Stimulated activated CD8-positive, alpha-beta memory T cell treated with anti-CD3 and anti-CD28 coated beads, Interleukin-15, amount 100 ng/mL, for 24 hours (primary cell): ENCODE measurements at places on chromosomes 6 and 20.
A peak's percentile ranks its signal among the peaks of the same experiment; 100 is the strongest.

- no peak for DNase-seq
Measured at GRCh38 chr20:6311841-6312655, 189.2 kb upstream of the FERMT1 start.

DNA sequence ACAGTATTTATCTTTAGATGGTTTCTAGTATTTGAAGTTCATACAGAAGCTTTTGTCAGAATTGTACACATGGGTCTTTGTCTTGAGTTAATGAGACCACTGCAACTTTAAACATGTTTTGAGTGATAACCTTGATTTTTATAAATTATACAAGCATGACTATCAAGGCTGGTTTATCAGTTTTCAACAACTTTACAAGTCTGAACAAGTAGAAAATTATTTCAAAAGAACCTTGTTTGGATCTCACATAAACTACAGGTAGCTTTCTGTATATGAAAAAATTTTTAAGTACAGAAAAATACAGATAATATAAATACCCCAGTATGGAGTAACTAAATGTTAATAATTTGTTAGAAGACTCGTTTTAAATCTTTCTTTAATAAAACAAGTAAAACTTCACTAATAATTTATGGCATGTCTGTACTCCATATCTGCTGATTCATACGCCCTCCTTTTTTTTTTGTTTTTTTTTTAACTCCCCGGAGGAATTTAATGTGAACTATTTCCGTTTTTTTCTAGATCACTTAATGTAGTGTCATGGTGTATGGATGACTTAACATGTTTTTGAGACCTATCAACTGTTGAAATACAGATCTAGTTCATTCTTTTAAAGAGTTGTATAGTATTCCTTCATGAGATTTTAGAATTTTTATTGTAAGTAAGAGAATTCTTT, 18.3 kb downstream of the VAPB start:
- no peak for DNase-seq

GRCh38 chr20:33263784-33264183, 19.2 kb upstream of the BPIFB1 start:
- DNase-seq: no peak

- DNase-seq: no peak
Measured at GRCh38 chr6:156729248-156729647, 47.9 kb upstream of the ARID1B start.

DNA sequence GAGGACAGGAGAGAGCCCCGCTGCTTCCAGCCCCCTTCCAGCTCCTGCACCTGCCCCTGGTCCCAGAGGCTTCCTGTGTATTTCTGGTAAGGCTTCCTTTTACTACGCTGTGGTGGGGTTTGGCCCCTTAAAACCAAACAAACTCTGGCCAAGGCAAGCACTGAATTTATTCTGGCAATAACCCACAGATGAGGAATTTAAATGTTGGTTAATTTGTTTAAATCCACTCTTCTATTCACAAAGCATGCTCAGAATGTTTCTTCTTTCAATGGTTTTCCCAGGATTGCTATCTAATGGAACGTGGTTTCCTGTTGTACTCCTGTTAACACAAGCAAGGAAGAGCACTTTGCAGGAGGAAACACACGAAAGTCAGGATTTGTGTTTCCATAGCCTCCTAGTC, 236.5 kb upstream of the FOXQ1 start:
- DNase-seq: no peak

- no peak for DNase-seq
Measured at GRCh38 chr20:34369265-34369664, 6.2 kb downstream of the ITCH start.

- no peak for DNase-seq
Measured at GRCh38 chr6:98769546-98769945, 64.8 kb upstream of the POU3F2 start.

DNA sequence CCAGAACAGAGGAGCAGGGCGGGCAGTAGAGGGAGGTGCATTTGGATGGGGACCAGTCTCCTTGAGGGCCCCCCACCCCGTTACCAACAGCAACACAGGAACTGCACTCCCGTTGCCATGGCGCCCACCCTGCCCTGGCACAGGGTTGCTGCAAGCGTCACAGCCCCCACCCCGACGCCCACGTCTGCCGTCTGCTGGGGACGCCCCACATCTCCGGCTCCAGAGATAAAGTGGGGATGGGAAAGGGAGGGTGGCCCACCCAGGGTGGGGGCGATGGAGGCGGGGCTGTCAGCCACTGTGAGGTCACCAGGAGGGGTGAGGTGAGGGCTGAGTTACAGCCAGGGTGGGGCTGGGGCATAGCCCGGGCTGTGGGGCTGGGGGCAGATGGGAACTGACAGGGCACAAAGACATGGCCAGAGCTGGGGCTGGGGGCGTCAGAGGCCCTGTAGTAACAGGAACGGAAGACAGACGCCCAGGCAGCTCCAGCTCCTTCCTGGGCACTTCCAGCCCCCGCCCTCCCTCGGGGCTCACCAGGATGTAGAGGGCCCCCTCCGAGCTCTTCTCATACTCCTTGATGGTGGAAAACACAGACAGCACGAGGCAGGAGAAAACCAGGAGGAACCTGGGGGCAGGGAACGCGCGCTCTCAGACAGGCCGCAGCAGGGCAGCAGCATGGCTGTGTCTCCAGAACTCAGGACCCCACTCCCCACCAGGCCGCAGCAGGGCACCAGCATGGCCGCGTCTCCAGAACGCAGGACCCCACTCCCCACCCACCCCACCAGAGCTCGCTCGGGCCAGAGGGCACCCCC, 26.0 kb downstream of the KCNQ2 start:
- no peak for DNase-seq

GRCh38 chr20:36845288-36845971, 30.5 kb upstream of the TLDC2 start:
- DNase-seq: no peak

- no peak for DNase-seq
Measured at GRCh38 chr6:74826263-74826662, 379.6 kb downstream of the COL12A1 start.

DNA sequence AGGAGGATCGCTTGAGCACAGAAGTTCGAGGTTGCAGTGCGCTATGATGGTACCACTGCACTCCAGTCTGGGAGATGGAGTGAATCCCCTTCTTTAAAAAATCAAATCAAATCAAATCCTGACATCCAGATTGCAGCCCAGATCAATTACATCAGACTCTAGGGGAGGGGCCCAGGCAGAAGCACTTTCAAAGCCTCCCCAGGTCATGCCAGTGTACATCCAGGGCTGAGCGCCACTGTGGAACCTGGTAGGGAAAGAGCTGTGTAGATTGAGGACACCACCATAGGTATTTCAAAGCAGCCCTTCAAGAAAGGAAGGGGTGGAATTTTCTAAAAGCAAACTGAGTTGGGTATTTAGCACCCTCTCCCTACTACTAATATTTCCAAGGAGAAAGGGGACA, 89.5 kb downstream of the PRND start:
- no peak for DNase-seq

GRCh38 chr20:8788831-8789230, 280.1 kb upstream of the PLCB4 start:
- DNase-seq: no peak

GRCh38 chr6:112909781-112910180, 562.7 kb downstream of the RFPL4B start:
- no peak for DNase-seq

DNA sequence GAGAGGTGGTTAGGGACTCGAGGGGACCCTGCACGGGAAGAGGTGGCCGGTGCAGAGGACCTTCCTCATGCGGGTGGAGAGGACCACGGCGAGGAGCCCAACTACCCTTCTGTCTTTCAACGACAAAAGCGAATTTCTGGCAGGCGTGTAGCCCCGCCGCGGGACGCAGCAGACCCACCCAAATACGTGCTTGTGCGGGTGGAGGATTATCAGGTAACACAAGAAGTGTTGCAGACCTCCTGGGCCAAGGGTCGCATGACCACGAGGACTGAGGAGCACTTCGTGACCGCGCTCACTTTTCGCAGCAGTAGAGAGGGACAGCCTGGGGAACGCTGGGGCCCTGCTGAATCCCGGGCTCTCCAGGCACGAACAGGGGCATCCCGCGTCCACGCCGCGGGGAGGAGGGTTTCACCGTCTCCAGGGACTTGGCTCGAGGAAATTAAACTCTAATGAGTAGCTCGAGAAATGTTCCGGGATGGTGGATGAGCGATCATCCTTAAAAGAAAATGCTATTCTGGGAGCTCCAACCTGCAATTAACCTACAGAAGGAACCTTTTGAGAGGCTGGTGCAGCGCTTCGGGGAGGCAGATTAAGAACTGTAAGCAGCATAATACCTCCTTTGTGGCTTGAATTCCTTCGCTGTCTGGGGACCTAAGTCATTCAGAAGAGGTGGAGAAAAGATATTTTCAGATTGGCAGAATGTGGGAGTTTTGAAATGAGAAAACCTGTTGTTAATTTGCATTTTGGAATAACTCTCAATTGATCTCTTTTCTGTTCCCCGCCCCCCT, 804 bp downstream of the C6orf141 start:
- DNase-seq: peak; percentile 0

GRCh38 chr20:48822879-48823385, 4.9 kb downstream of the PREX1 start:
- no peak for DNase-seq

- DNase-seq: peak; percentile 54
Measured at GRCh38 chr6:81753711-81754577, 1.5 kb upstream of the TENT5A start.

DNA sequence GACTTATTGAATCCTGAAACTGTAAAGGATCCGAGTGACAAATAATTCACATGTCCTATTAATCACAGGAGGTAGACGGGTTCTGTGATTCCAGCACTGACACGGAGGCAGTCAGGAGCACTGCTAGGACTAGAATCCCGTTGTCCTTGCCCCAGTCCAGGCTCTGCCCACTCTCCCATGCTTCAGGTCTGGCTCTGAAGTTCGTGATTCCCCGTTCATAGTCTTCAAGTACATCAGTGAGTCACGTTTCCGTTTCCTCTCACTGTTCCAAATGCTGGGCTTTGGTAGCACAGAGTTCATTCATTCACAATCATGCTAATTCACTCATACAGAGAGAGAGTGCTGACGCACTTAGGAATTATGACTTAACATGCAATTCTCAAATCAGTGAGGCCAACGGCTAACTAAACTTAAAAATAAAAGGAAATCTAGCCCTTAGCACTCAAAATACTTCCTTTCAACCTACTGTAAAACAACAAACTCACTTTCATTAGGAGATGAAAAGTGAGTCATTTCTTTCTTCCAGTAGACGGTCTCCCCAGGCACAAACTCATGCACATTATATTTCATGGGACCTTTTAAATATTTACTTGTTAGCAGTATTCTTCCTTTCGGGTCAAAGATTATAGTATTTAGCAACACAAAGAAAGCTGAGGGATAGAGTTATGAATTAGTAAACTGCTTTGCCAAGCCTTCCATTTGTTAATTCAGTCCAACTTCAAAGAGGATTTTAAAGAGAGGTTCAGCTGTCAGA, 94.0 kb upstream of the NHSL1 start:
- no peak for DNase-seq

DNA sequence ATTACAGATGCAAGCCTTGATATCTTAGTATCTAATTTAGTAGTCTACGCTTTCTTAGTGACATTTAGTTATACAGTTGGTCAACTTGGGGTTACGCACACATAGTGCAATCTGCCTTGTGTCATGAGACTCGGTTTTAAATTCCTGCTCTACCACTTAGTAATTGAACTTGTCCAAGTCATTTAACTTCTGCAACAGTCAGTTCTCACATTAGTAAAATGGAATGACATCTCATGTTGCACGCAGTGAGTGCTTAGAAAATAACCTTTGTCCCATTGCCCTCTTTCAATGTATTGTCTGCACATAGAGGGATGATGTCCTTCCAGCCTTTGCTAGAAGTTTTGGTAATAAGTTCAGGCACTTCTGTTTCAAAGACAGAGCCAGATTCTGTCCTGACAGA, 48.6 kb downstream of the TMEM170B start:
- no peak for DNase-seq

DNA sequence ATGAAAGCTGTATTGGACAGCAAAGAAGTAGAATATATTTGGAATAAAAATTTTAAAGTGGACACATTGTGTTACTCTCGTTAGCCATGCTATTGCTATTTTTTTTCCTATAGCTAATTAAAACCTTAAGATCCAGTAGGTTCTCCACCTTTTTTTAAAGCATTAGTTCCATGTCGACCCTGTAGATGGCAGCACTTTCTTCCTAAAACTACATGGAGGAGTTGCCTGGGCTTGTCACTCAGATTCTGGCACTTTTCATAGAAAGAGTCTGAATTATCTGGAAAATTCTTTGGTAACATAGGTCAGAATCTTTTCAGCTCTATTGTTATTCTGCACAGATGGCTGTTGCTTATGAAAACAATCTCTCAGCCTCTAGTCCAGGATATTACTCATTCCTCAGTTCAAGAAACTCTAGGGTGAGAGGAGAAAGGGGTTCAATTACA, 42.0 kb upstream of the ESR1 start:
- no peak for DNase-seq

DNA sequence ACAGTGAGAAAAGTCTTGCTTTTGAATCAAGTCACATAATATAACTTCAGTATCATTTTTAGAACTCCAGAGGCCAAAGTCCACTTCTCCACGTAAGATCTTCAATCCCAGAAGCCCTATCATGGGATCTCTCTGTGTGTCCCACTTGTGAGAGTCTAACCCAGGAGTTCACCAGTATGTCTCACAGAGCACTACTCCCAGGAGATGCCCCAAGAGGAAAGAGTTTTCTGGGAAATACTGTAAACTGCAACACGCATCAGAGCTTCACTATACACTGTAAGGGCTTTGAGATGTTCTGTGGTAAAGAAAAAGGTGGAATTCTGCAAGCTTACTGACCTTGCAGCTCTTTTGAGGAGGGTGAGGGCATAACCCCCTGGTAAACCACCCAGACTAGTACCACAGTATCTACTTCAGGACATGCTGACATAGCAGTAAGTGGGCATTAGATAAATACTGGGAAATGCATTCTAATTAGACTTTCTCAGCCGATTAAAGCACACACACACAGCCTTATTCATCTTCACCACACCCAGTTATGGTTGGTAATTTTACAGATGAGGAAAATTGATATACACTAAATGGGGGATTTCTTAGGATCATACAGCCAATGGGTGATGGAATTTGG, 12.3 kb downstream of the DCBLD1 start:
- DNase-seq: no peak
